ENCODE measurements at places on chromosomes 5 and 9.

GRCh38 chr5:53902296-53902907, 342.0 kb downstream of the NDUFS4 start:
- no peak for DNase-seq

- DNase-seq = no peak
Measured at GRCh38 chr5:54517174-54517511, 416 bp upstream of the SNX18 start.

GRCh38 chr9:28801144-28801799, 1228.0 kb upstream of the C9orf72 start:
- no peak for DNase-seq

DNA sequence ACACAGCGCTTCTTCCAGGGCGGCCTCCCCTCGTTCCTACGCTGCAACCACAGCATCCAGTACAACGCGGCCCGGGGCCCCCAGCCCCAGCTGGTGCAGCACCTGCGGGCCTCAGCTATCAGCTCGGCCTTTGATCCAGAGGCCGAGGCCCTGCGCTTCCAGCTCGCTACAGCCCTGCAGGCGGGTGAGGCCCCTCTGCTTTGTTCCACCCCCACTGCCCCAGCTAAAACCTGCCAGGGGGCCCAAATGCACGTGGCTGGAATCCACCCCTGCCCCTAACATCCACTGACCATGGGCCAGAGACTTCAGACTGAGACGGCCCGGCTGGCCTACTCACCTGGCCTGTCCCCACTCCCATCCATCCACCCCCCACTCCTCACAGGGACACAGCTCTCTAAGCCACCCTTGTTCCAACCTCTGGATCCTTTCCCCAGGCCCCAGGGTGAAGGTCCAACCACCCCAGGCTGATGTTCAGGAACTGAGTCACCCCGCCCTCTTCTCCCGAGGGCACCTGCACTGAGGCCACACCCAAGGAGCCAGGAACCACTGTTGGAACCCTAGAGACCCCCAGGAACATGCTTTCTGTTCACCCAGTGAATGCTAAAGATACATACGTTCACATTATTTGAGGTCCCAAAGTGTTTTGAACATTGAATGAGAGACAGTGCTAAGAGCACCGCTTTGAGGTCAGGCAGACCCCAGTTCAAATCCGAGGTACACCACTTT, 18.9 kb upstream of the ASS1 start:
- DNase-seq = no peak

GRCh38 chr5:91020065-91020800, 362.9 kb downstream of the ARRDC3 start:
- DNase-seq = peak; percentile 50

- DNase-seq = peak; percentile 41
Measured at GRCh38 chr5:67815455-67816391, 399.8 kb upstream of the PIK3R1 start.

DNA sequence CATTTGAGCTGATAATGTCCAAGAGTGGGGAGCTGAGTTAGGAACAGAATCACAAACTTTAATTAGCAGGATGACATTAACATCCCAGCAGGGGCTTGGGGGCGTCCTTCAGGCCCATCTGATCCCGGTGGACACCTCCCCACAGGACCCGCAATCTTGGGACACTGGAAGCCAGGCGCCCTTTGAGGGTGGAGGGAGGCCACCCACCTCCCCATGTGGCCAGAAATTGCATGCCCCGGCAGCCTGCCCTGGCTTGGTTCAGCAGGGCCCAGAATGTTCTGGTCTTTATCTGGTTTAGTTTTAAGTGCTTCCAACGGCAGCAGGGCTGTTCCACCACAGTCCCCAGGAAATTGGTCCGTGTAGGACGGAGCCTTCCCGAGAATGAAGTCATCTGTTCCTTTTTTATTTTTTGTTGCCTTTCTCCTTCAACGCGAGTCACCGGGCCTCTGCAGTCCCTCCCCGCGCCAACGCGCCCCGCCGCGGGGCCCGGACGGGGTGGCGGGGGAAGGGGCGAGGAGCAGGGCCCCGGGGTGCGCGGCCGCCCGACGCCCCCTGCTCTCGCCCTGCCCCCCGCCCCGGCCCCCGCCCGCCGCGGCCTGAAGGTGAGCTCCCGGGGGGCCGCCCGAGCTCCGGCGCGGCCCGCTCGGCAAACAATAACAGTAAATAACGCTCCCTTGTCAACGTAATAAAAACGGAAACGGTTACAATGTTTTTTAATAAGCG, 207.9 kb downstream of the C9orf50 start:
- DNase-seq = peak; percentile 84

Data from AG10803 (cell line).